ENCODE measurements at places on chromosomes 5 and 9.

- DNase-seq: no peak
Measured at GRCh38 chr5:81214848-81215247, 18.3 kb upstream of the CKMT2 start.

DNA sequence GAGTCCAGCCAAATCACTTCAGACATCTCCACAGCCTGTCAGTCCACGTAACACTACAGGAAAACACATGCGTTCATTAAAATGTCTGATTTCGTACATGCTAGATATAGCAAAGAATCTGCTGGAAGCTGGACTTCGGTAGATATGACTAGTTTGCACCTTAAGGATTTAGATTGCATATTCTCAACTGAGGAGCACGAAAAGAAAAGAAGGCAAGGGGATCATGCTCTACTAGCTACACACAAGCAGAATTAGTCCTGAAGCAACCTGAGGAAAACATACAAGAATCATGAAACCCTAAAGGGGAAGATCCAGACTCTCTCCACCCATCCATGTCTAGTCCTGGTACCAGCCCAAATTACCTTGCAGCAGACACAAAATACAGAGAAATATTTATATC is 36.1 kb upstream of the SSBP2 start:
- DNase-seq: no peak

DNA sequence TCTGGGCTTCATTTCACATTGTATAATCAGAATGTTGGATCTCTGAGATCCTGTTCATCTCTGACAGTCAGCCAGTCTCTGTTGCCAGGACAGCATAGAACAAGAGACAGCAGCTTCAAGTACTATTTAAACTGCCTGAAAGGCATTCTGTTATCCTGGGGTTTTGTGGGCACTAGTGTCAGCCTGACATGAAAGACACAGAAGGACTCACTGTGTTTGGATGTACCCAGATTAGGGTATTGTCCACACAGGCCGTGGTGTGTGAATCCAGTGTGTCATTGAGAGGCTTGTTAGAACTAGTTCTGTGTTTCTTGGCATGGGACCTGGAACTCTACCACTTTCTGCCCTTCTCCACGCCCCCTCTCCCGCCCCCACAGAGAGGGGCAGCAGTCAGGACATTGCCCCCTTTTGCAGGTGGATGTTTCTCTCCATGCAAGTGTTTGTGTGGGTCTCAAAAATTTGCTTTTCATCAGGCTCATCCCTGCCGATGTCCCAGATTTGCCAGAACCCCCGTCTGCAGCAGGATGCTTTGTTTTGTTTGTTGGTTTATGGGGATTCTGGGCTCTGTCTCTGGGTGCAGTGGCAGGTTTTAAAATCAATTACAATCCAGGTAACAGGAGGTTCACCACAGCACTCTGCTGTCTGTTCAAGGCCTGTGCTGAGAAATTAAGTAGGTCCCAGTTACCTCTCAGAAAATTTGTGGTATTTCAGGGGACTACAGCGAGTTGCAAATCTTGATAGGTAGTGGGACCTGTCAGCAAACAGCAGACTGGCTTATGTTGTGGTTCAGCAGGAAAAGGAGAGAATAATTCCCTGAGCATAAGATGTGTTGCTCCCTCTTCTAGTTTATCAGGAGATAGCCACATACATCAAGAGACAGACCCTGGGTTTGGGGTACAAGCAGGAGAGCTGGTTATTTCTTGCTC is 144.6 kb downstream of the DOCK2 start:
- no peak for DNase-seq

GRCh38 chr5:39448506-39449128 is 23.8 kb upstream of the DAB2 start:
- no peak for DNase-seq

GRCh38 chr5:10301842-10302610 is 5.7 kb downstream of the CMBL start:
- DNase-seq: no peak

DNA sequence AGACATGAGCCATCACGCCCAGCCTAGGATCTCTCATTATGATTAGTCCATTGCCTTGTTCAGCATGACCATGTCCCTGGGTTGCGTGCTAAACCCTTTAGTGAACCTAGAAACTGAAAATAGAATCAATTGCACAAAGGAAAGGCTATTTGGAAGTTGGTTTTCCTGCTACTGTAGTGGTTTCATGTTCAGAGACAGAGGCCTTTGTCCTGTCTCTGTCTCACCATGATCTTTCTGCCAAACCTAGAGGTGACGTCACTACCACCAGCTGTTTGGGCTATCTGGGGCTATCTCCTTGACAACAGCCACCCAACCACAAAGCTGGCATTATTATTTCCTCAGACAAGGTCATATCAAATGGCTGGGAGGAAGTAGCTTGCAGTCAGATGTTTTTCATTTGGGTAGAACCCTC is 4.0 kb upstream of the CDK5RAP2 start:
- DNase-seq: no peak

DNA sequence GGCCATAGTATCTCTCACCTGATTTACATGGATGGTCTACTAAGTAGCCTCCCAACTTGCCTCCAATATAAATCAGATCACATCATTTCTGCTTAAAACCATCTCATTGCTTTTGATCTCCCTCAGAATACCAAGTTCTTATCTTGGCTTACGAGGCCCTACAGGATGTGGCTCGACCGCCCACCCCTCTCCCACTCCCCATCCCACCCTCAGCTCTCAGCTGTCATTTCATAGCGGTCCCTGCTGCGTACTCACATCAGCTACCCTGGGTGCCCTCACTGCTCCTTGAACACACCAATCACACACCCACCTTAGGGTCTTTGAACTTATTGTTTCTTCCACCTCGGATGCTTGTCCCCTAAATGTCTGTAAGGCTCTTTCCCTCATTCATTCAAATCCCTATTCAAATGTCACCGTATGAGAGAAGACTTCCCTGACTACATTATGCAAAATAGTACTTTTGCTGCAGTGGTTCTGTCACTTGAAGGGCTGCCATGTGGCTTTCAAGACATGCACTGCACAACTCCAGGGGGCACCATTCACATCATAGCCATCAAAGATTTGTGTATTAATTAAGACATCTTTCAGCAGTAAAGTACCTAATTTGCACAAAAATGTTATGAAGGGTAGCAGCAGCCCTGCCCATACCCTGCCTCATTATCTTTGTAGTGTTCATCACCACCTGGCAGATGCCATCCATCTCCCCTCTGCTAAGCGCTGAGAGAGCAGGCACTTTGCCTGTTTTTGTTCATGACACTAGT is 171.1 kb downstream of the ENC1 start:
- no peak for DNase-seq

- no peak for DNase-seq
Measured at GRCh38 chr9:34380034-34380510, 3.4 kb upstream of the MYORG start.

DNA sequence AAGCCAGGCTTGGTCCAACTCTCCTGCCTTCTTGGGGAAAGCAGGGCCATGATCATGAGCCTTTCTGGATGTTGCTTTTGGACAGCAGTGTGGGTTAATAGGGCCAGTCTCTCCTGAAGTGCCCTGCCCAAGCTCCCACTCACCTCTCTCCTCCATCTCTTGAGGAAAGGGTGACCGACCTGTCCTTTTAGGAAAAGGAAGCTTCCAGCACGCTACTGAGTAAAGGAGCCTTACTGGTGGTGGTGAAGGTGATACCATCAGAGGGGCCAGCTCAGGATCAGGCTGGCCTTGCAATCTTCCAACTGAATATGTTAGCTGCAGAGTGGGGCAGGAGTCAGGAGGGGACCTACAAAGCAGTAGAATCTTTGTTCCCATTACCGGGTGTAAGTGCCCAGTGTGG is 2.2 kb upstream of the RGS3 start:
- DNase-seq: no peak

- no peak for DNase-seq
Measured at GRCh38 chr5:78905084-78905938, 79.8 kb downstream of the ARSB start.

GRCh38 chr5:40385544-40385943 is 294.2 kb upstream of the PTGER4 start:
- DNase-seq: no peak

GRCh38 chr5:148808864-148809642 is 17.4 kb upstream of the ADRB2 start:
- DNase-seq: no peak

- no peak for DNase-seq
Measured at GRCh38 chr9:72006501-72006900, 53.9 kb downstream of the C9orf57 start.

- no peak for DNase-seq
Measured at GRCh38 chr5:180815293-180815917, 12.8 kb upstream of the MGAT1 start.

- DNase-seq: no peak
Measured at GRCh38 chr5:96548905-96549304, 113.3 kb upstream of the CAST start.

GRCh38 chr9:113492343-113493202 is 29.0 kb downstream of the RGS3 start:
- DNase-seq: no peak

DNA sequence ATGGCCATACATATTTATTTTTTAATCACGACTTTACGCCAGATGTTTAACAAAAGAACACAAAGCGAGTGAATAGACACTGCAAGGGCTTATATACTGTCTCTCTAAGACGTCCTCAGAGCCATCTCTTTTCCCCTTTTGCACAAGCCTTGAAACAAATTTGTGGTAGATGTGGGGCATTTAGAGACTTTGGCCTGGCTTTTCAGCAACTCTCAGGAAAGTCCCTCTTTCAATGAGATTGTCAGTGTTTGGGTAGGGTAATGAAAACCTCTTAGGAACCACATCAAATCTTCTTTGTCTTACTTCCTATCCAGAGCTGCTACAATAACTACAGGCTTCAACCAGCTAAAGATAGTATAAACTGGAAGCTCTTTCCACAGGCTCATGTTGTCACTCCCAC is 380.0 kb downstream of the ANXA1 start:
- DNase-seq: no peak

DNA sequence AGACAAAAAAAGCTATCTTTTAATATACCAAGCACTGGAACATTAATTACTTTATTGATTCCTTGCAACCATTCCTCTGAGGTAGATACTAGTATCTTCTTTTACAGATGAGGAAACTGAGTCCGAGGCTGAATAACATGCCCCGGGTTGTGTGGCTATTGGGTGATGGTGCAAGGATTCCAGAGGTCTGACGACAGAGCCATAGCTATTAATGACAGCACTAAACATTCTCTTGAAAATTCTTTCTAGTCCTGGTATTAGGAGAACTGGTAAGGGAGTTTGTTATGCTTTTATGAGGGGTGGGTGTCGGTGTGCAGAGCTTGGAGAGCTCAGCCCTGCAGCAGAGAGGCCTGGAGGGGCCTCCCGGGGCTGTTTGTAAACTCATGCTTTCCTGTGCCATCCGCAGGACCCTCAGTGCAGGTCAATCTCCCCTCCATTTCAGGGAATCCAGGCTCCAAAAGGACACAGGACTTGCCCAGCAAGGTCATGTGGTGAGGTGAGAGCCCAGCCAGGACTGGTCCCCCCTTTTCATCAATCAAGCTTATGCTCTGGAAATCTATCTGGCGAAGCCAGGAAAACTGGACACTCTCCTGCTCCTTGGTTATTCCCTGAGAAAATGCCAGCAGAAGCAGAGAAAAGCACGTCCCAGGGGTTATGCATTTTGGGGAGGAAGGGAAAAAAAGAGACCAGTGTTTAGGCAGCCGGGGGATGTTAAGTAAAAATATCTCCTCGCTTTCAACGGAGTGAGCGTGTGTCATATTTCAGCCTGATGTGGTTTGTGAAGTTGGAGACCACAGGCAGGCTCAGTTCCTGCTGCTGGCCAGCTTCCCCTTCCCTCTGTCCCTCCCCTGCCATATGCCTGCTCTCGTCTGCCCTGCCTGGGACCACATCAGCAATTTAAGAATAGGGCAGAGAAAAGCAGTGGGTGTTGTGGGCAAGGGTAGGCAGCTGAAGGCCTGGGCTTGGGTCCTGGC is 3.7 kb downstream of the GSN start:
- DNase-seq: no peak

- no peak for DNase-seq
Measured at GRCh38 chr9:18536554-18536953, 62.6 kb downstream of the ADAMTSL1 start.

GRCh38 chr9:83701769-83702168 is 6.0 kb downstream of the UBQLN1 start:
- DNase-seq: peak; percentile 43

- DNase-seq: no peak
Measured at GRCh38 chr9:128214571-128215490, 11.7 kb downstream of the DNM1 start.

- no peak for DNase-seq
Measured at GRCh38 chr5:98700730-98701129, 72.7 kb upstream of the RGMB start.

DNA sequence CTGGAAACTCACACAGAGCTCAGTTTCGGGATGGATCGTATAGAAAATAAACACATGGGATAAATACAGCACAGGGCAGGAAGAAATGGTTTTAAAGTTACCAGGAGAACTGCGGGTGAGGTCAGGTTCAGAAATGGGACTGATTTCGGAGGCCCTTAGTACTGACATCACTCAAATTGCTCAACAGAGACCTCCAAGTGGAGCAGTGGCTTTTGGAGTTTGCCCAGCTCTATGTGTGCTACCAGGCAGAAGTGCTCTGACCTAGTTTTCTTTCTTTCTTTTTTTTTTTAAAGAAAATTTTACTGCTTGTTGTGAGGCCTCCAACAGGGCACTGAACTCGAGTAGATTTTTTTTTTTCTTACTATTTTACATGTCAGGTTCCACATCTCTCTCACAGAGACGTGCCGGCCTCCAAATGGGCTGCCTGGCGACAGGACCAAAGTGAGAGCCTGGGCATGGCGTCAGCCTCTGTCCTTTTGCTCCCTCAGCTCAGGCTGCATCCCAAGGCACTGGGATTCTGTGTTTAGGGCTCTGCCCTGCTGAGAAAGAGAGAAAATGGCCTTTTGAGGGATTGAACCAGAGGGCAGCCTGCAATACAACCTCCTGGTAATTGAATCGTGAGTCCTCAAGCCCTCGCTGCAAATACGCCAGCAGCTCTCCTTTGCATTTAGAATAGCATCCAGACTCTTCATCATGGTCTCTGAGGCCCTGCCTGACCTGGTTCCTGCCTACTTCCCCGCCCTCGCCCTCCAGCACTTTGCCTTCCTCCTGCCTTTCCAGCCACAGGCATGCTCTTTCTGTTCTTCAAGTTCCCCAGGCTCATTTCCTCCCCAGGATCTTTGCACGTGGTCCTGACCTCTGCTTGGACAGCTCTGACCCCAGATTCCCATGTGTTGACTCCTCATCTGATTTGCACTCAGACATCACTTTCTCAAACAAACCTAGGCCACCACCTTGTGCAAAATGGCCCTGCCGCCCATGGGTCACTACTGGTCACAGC is 173.5 kb downstream of the FGF1 start:
- peak; percentile 41 for DNase-seq

DNA sequence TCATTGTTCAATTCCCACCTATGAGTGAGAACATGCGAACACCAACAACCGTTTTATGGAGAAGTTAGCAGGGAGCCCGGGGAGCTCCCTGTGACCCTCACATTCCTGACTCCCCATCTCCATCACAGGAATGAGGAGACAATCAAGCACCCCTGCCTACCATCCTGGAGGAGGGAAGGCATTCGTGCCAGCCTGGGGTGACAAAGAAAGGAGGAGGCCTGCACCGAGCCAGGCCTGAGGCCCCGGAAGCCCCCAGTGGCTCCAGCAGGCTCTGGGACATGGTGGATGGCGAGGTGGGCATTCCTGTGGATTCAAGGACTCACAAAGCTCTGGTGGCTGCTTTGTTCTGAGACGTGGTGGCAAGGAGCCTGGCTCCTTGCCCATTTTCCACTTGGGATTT is 36.5 kb upstream of the UGT3A1 start:
- DNase-seq: no peak

Data from HS-27A (cell line).